ENCODE measurements at places on chromosomes 16 and 17. TPM values are rescaled to one million over a fixed set of nuclear protein-coding genes. Genes with fewer than 3 reads are reported as not detected.

Gene EMP2
- 53.0 TPM for polyA plus RNA-seq

Gene ABCC12
- 0.33 TPM for polyA plus RNA-seq

Gene ALDH3A2
- 29.7 TPM for polyA plus RNA-seq

Gene TPSD1
- 0.49 TPM for polyA plus RNA-seq

Gene MAPT
- polyA plus RNA-seq = 12.3 TPM

Gene NPIPA2
- 1.7 TPM for polyA plus RNA-seq

Gene SP6
- polyA plus RNA-seq = 1.0 TPM

Gene CDRT15
- polyA plus RNA-seq = 1.4 TPM

Gene USP43
- polyA plus RNA-seq = 0.42 TPM

Gene FBXW10B
- polyA plus RNA-seq = 1.7 TPM

Gene UTS2R
- polyA plus RNA-seq = 5.8 TPM

Gene SP2
- polyA plus RNA-seq = 13.9 TPM

Gene BLTP2
- polyA plus RNA-seq = 50.6 TPM

Gene SMIM5
- polyA plus RNA-seq = 9.2 TPM

Gene USP22
- polyA plus RNA-seq = 149 TPM

Gene GAST
- not detected for polyA plus RNA-seq

Gene ZNF19
- polyA plus RNA-seq = 2.7 TPM

Gene C1QTNF1
- polyA plus RNA-seq = 3.8 TPM

Gene ASGR1
- polyA plus RNA-seq = 2.3 TPM

Gene CCR7
- 0.39 TPM for polyA plus RNA-seq

Gene PRCD
- 4.8 TPM for polyA plus RNA-seq

Gene GNGT2
- polyA plus RNA-seq = 1.2 TPM

Gene ENPP7
- polyA plus RNA-seq = not detected

Gene CSNK1D
- polyA plus RNA-seq = 63.5 TPM

Gene SPATA22
- 0.46 TPM for polyA plus RNA-seq

Gene HS3ST2
- 0.11 TPM for polyA plus RNA-seq

Gene DPEP3
- not detected for polyA plus RNA-seq

Gene KRT34
- not detected for polyA plus RNA-seq

Gene MT1F
- 1.6 TPM for polyA plus RNA-seq

Gene CCDC102A
- polyA plus RNA-seq = 12.2 TPM
